NCI-H1436 treated with DMSO at 0.1 percent for 48 hours (cell line): ENCODE measurements at places on chromosomes 3 and 15.
A peak's percentile ranks its signal among the peaks of the same experiment; 100 is the strongest.

DNA sequence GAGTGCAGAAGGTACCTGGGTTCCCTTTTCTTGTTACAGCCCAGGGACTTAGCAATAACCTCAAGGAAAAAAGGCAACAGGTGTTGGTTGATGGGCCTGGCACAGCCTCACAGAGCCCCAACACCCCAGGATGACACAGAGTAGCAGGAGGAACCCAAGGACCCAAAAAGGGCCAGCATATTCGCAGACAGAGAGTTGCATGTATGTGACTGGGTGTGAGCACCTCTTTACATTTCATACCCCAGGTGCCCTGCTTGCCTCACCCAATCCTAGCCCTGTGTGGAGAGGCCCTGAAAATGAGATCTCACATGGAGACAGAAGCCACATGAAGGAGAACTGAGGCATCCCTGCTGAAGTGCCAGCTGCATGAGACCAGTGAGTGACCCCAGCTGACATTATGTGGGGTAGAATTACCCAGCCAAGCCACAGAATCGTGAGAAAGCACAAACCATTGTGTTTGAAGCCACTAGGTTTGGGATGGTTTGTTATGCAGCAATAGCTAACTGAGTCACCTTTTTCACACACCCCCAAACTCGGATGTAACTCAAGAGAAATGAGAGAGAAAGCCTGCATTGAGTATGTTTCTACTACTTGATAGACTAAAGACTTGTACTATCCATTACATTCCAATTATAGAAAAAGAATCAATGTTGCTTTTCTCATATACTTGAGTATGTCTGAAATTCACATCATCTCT, 26.2 kb upstream of the HHATL start:
- DNase-seq: no peak

- DNase-seq: no peak
Measured at GRCh38 chr15:86840996-86841395, 761.3 kb downstream of the AGBL1 start.

- DNase-seq: no peak
Measured at GRCh38 chr3:113834983-113835382, 3.6 kb upstream of the GRAMD1C start.

GRCh38 chr15:81491414-81492096, 117.5 kb upstream of the TMC3 start:
- DNase-seq: no peak

DNA sequence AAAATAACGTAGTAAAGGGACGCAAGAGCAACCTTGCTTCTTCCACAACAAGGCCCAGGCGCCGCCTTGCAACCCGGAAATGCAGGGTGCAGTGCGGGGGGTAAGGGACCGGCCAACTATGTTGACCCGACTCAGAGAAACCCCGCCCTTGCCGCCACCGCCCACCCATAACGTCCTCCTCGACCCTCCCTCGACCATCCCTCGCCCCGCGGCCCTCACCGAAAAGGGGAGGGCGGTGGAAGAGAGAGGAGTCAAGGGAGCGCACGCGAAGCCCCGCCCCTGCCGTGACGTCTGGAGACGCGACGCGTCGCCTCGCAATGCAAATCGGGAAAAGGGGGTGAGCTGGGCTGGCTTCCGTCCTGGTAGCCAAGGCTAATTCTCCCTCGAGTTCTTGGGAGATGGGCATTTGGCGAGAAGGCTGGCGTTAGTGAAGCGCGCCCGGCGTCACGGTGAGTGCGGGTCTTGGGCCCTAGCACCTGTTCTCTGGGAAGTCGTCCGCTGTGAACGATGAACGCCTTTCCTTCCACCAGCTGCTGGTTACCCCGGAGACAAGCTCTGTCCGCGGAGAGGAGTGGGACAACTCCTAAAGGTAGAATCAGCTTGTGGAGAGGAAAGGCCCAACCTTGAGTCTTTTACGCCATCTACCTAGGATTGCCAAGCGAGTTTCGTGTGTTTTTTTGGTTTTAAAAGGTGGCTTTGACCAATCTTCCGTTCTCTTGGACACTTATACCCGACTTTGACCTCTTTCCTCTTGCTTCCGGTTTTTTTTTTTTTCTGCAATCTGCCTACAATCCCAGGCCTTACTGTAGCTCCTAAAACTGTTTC, at the start of gene USP8:
TSS of gene USP8 (plus strand) at position 340 of the 825 bp plus-strand sequence. CDS start 14,669 bp downstream, outside the sequence.
- peak; percentile 92 for DNase-seq

GRCh38 chr15:62469874-62470688, 305.0 kb upstream of the C2CD4B start:
- DNase-seq: no peak

GRCh38 chr15:84891339-84891738, 6.9 kb downstream of the SLC28A1 start:
- no peak for DNase-seq

GRCh38 chr15:48774484-48774883, 36.4 kb downstream of the CEP152 start:
- no peak for DNase-seq

- no peak for DNase-seq
Measured at GRCh38 chr15:25903024-25903581, 40.0 kb upstream of the ATP10A start.

DNA sequence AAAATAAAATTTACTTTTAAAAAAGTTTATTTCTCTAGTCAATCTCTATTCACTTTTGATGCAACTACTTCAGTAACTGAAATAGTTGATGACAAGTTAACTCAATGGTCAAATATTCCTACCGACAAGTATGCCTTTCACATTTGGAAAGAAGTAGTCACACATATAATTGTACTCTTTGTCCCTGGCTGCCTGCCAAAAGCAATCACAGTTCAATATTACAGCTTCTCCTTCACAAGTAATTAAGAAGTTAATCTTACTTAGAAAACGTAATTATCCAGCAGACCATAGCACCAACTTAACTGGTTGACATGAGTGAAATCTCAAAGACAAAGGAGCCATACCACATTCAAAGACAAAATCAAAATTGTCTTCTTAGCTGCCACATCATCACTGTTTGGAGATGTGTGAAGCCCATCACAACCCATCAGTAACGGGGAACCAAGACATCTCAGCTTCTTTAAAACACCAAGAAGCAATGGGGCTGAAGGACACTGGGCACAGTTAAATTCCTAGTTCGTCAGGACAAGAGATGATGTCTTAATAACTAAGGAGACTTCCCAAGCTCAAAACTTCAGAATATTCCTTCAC, 86.1 kb downstream of the PLCH1 start:
- DNase-seq: no peak
